ENCODE measurements at places on chromosomes 2 and 18. TPM values are rescaled to one million over a fixed set of nuclear protein-coding genes. Genes with fewer than 3 reads are reported as not detected.

PAX3 gene
- total RNA-seq = 0.69 TPM

ANKRD36B gene
- 297 TPM for total RNA-seq

TMEM17 gene
- 7.8 TPM for total RNA-seq

DES gene
- 1.4 TPM for total RNA-seq

RTTN gene
- 34.8 TPM for total RNA-seq

RAX gene
- 0.23 TPM for total RNA-seq

NEU2 gene
- not detected for total RNA-seq

ALKAL2 gene
- total RNA-seq = 1.4 TPM

ASPRV1 gene
- total RNA-seq = 3.0 TPM

HDLBP gene
- 243 TPM for total RNA-seq

FLACC1 gene
- total RNA-seq = 3.7 TPM

POTEI gene
- total RNA-seq = 1.2 TPM

TNS1 gene
- total RNA-seq = 12.7 TPM

PID1 gene
- total RNA-seq = 32.8 TPM

Data from diencephalon (tissue), 1 donor.